ENCODE measurements at places on chromosomes 3 and 15. TPM values are rescaled to one million over a fixed set of nuclear protein-coding genes. Genes with fewer than 3 reads are reported as not detected.

The CIDEC gene
- not detected for total RNA-seq

The CLDN1 gene
- total RNA-seq = 0.20 TPM

The TMEM212 gene
- total RNA-seq = not detected

The RASGRF1 gene
- 2.4 TPM for total RNA-seq

The SLC22A13 gene
- 0.47 TPM for total RNA-seq

The OR5H2 gene
- total RNA-seq = not detected

The MYZAP gene
- total RNA-seq = 5.8 TPM

The MYO5C gene
- 34.0 TPM for total RNA-seq

The SEMA5B gene
- total RNA-seq = 0.15 TPM

The CDC25A gene
- 19.6 TPM for total RNA-seq

The CELF6 gene
- total RNA-seq = 0.52 TPM

The SPESP1 gene
- total RNA-seq = not detected

The LRRC58 gene
- 34.8 TPM for total RNA-seq

The IFT80 gene
- 26.3 TPM for total RNA-seq

The TMEM43 gene
- 32.4 TPM for total RNA-seq

The ROPN1 gene
- total RNA-seq = not detected

DNA sequence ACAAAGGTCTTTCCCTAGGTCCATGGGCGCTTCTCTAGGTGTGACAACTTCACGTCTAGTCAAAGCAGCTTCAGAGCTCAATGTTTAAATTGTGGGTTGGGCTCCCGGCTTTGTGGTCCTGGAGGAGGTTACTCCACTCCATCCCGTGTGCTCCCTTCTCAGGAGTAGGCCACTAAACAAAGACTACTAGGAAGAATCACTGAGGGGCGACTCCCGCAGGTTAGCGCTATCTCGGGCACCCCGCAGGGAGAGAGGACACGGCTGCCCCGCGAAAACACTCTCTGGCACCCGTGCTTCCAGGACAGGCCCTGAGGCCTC, 500 bp downstream of the PARP6 start:
- peak overlapping the region; percentile 85 for H3K27ac ChIP-seq
- no peaks in the 10 kb centered on the region for H3K27me3 ChIP-seq
- H3K4me1 ChIP-seq = peaks cover 9% of the 10 kb centered on the region
- no peak for DNase-seq
- H3K4me3 ChIP-seq = peak overlapping the region; percentile 91

DNA sequence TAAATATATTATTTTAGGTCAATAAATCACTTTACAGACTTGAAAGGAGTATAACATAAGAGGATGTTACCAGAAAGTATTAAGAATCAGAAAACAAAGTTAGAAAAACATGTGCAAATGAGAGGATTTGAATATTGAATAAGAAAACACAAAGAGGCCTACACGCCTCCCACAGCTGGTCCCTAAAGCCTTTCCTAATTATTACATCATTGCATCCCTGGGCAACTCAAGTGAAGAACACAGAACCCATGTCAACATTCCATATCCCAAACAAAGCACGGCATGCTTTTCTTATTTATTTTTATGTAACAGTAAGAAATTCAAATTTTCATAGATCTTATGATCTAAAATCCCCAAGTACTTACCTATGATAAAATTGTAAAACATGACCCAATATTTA, 61.2 kb downstream of the HERC1 start:
- H3K4me3 ChIP-seq = no peak overlapping the region
- no peak overlapping the region for H3K27ac ChIP-seq
- no peaks in the 10 kb centered on the region for H3K4me1 ChIP-seq
- H3K36me3 ChIP-seq = no peaks in the 10 kb centered on the region
- H3K27me3 ChIP-seq = no peaks in the 10 kb centered on the region

DNA sequence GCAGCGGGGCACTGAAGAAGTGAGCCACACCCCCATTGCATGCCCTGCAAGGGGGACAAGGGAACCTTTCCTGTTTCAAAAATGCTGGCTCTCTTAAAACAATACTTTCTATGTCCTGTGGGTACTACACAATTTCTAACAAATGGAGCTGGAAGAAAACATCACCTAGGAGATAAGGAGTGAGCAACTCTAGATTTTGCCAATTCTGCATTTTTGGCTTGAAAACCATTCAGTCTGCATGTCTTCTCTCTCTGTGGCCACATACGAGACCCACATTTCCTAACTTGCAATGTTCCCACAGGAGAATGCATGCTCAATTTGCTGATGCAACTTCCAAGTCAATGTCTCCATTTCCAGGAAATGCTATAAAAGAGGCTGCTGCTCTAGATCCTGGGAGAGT, 662.0 kb downstream of the SQOR start:
- H3K27ac ChIP-seq = no peak overlapping the region
- H3K4me3 ChIP-seq = no peak overlapping the region
- DNase-seq = no peak
- H3K27me3 ChIP-seq = no peaks in the 10 kb centered on the region

GRCh38 chr15:70235347-70235746, 137.6 kb upstream of the TLE3 start:
- H3K36me3 ChIP-seq = no peaks in the 10 kb centered on the region
- H3K27ac ChIP-seq = no peak overlapping the region
- H3K27me3 ChIP-seq = no peaks in the 10 kb centered on the region
- H3K4me3 ChIP-seq = no peak overlapping the region

DNA sequence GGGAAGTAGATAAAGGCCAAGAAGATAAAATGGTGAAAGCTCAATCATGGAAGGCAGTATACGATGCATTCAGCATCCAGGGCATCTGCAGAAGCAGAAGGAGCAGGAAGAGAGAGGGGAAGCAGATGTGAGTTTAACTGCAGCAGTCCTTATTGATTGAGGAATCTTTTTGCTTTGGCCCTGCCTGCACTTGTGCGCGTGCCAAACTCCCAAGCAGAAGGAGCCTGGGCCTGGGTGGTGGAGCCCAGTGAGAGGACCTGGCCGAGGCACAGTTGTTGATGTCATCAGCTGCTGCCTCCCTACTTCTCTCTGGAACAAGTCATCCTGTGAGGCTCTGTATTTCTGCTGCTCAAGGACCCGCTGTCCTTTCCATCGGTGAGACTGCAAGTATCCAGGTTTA, 65.5 kb upstream of the ROPN1 start:
- H3K27me3 ChIP-seq = peaks cover 81% of the 10 kb centered on the region
- no peaks in the 10 kb centered on the region for H3K4me1 ChIP-seq
- no peak overlapping the region for H3K27ac ChIP-seq
- no peaks in the 10 kb centered on the region for H3K36me3 ChIP-seq

GRCh38 chr3:33131331-33132018, 17.7 kb downstream of the CRTAP start:
- peak; percentile 44 for DNase-seq
- no peaks in the 10 kb centered on the region for H3K4me1 ChIP-seq
- H3K27ac ChIP-seq = no peak overlapping the region

GRCh38 chr15:36951731-36952247, 148.6 kb downstream of the MEIS2 start:
- H3K36me3 ChIP-seq = no peaks in the 10 kb centered on the region
- DNase-seq = no peak
- H3K4me1 ChIP-seq = no peaks in the 10 kb centered on the region
- H3K4me3 ChIP-seq = no peak overlapping the region

DNA sequence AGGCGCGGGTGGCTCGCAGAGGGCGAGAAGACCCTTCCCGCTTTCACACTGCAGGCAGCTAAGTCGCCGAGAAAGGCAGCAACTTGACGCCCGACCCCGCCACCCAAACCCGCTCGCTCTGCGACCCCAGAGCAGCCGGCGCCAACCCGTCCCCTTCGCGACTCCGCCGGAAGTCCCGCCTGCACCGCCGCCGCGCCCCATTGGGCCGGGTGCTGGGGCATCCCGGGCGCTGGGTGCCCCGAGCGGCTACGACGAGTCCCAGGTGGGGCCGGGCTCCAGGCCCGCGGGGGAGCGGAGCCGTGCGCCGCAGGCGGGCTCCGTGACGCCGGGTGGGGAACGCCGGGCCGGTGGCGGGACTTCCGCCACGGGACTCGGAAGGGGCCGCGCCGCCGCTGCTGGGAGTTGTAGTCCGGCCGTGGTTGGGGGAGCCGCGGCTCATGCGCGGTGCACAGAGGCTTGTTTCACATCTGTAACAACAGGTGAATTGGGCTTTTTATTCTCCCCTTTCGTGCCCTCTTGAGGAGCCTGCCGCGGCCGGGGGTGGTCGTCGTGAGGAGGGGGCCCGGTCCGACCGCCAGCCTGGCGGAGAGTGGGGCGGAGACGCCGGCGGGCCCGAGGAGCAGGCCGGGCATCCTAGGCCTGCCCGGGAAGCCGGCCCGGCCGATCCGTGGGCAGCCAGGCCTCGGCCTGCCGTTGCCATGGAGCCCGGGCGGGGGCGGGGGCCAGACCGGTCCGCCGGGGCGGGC, at the start of gene DHX30:
DHX30 (plus strand) TSS at position 405 of the 746 bp plus-strand sequence. CDS start 7,546 bp downstream, outside the sequence.
- H3K36me3 ChIP-seq = no peaks in the 10 kb centered on the region
- H3K4me1 ChIP-seq = peaks cover 35% of the 10 kb centered on the region
- DNase-seq = no peak
- H3K4me3 ChIP-seq = peak within 1 kb of the TSS; percentile 74
- peak within 1 kb of the TSS; percentile 99 for H3K27ac ChIP-seq

DNA sequence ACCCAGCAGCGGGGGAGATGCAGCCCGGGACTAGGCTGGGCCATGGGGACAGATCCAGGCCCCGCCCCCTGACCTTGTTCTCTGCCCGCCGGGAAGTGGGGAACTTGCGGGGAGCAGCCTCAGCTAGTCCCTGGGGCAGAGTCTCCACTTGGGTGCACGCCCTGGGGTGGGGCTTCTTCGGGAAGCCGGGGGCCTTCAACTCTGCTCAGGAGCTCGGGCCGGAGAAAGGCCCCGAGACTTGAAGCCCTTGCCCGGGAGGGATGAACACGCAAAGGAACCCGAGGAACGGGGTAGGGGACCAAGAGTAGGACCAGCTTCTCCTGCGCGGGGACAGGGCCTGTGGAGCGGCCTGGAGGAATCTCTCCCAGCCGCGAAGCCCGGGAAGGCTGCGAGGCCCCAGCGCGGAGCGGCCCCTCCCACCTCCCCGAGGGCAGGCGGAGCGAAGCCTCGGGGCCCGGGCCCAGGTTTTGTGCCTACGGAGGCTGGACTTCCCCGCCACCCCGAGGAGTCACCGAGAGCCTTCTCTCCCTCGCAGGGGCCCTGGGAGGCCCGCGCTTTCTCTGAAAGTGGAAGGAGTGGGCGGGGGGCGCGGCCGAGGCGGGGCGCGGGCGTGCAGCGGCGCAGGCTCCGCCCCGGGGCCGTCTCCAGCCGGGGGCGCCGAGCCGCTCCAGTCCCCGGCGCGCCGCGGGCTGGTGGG, at the start of gene ITPKA:
ITPKA (plus strand) TSS at position 670 of the 697 bp plus-strand sequence. CDS start 54 bp downstream, outside the sequence.
- peak within 1 kb of the TSS; percentile 63 for H3K4me3 ChIP-seq
- no peak for DNase-seq
- no peaks in the 10 kb centered on the region for H3K36me3 ChIP-seq
- H3K27ac ChIP-seq = peak within 1 kb of the TSS; percentile 76
- H3K4me1 ChIP-seq = peaks cover 55% of the 10 kb centered on the region

DNA sequence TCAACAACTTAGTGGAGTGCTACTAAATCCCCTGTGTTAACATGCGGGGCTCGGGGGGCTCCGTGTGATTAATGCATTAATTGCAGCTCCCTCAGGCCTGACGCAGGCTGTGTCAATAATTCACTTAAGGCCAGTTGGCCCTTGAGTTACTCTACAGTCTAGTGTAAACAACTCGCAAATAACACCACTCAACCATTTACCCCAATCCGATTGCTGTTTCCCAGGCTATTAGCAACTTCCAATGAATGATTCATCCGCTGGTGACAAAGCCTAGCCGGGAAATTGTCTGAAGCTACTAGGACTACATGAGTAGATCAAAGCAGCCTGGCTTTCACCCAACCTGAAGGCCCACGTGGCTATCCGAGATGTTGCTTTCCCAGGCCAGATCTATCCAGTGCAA, 121.3 kb upstream of the SOX14 start:
- H3K4me1 ChIP-seq = no peaks in the 10 kb centered on the region
- no peak for DNase-seq
- no peaks in the 10 kb centered on the region for H3K36me3 ChIP-seq
- no peak overlapping the region for H3K4me3 ChIP-seq
- H3K27me3 ChIP-seq = peaks cover 6% of the 10 kb centered on the region

GRCh38 chr3:71429597-71429988, 153.9 kb downstream of the FOXP1 start:
- H3K4me3 ChIP-seq = no peak overlapping the region
- no peaks in the 10 kb centered on the region for H3K27me3 ChIP-seq
- no peaks in the 10 kb centered on the region for H3K4me1 ChIP-seq
- DNase-seq = no peak
- no peak overlapping the region for H3K27ac ChIP-seq

DNA sequence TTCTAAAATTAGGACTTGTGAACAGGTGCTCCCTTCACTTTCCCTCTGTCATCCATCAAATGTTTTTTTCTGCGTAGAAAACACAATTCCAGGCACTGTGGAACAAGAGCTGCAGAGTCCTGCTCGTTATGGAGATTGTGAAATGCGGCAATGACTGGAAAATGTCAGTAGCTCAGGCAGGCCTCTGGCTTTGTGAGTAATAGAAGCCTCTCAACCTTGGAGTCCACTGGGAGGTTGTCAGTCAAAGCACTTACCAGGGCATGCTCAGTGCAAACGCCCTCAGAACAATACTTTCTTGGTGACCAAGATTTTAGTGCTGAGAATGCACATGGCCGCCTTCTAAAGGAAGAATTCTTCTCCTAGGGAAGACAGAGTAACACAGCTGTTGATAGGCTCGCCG, 26.7 kb upstream of the MED12L start:
- no peaks in the 10 kb centered on the region for H3K27me3 ChIP-seq
- no peak for DNase-seq
- H3K4me1 ChIP-seq = no peaks in the 10 kb centered on the region

- H3K4me1 ChIP-seq = no peaks in the 10 kb centered on the region
- no peak overlapping the region for H3K27ac ChIP-seq
- no peaks in the 10 kb centered on the region for H3K36me3 ChIP-seq
- H3K27me3 ChIP-seq = peaks cover 63% of the 10 kb centered on the region
- H3K4me3 ChIP-seq = no peak overlapping the region
Measured at GRCh38 chr15:29558261-29558660, 264.0 kb downstream of the TJP1 start.

GRCh38 chr3:50545781-50546180, 21.8 kb downstream of the C3orf18 start:
- peaks cover 2% of the 10 kb centered on the region for H3K4me1 ChIP-seq
- no peak overlapping the region for H3K4me3 ChIP-seq
- H3K27me3 ChIP-seq = no peaks in the 10 kb centered on the region
- no peak for DNase-seq
- no peaks in the 10 kb centered on the region for H3K36me3 ChIP-seq

GRCh38 chr3:150682279-150682678, 21.4 kb downstream of the ERICH6 start:
- no peaks in the 10 kb centered on the region for H3K27me3 ChIP-seq
- H3K4me3 ChIP-seq = no peak overlapping the region
- H3K4me1 ChIP-seq = no peaks in the 10 kb centered on the region
- H3K36me3 ChIP-seq = no peaks in the 10 kb centered on the region

All from HCT116 (cell line).